H1 (cell line): ENCODE measurements at places on chromosomes 7 and 10. TPM values are rescaled to one million over a fixed set of nuclear protein-coding genes. Genes with fewer than 3 reads are reported as not detected.
A peak's percentile ranks its signal among the peaks of the same experiment; 100 is the strongest.

- peaks cover 11% of the 10 kb centered on the region for H3K4me1 ChIP-seq
- H3K27ac ChIP-seq = no peak overlapping the region
- no peak for DNase-seq
- H3K36me3 ChIP-seq = no peaks in the 10 kb centered on the region
- no peaks in the 10 kb centered on the region for H3K27me3 ChIP-seq
Observed at GRCh38 chr7:129845972-129846327, 106.8 kb downstream of the UBE2H start.

DNA sequence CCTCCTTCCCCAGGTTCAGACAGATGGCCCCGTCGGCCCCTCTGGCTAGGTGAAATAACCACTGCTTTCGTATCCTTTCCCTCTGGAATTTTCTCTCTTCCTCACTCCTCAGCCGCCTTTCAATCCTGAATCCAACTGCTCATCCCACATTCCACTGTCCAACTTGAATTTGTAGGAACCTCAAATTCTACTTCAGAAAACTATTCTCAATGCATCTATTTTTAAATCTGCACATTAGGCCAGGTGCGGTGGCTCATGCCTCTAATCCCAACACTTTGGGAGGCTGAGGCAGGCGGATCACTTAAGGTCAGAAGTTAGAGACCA lies 78.9 kb downstream of the ITIH5 start:
- H3K27ac ChIP-seq = no peak overlapping the region
- H3K4me1 ChIP-seq = no peaks in the 10 kb centered on the region
- no peak for DNase-seq
- no peaks in the 10 kb centered on the region for H3K27me3 ChIP-seq
- no peaks in the 10 kb centered on the region for H3K36me3 ChIP-seq
- H3K4me3 ChIP-seq = no peak overlapping the region

Gene SPAG6
- 0.34 TPM in 1 of 2 replicates, not detected in the other for total RNA-seq

Gene SPDYE8
- not detected in 2 replicates for total RNA-seq

DNA sequence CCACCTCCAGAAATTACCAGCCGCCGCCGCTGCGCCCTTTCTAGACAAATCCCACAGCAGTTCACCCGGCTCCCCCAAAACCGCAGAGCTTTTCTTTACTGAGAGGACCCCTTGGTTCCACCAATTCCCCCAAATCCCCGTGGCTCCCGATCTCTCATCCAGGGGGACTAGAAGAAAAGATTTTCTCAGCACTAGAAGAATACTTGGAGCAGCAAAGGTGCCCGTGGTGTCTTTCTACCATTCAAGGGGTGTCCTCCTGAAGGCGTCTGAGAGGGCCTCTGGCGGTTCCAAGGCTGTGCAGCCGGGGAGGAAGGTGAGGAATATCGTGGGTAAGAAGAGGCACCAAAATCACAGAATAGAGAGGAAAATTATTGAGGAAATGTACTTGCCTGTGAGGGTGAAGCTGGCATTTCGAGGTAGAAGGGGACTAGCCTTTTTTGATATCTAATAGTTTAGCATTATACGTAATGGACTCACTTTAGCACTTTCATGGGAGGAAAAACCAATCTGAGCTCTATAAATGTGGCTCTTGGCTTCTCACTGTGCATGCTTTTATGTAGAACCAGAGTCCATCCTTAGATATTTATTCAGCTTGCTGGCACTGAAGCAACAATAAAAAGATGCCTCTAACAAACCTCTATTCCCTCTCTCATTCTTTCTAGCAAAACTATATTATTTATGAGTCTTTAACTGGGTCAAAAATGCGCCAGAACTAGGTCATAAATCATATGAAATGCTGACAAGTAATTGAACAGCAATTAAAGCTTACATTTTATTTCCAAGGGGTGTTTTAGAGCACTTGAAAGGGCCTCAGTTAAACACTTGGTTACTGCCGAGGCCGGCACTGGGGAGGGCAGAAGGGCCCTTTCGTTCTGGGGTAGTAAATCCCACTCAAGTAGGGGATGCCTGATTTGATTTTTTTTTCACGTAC lies 13.8 kb upstream of the HOXA2 start:
- H3K36me3 ChIP-seq = no peaks in the 10 kb centered on the region
- H3K27me3 ChIP-seq = peaks cover 98% of the 10 kb centered on the region
- peak; percentile 45 for DNase-seq
- no peak overlapping the region for H3K4me3 ChIP-seq

DNA sequence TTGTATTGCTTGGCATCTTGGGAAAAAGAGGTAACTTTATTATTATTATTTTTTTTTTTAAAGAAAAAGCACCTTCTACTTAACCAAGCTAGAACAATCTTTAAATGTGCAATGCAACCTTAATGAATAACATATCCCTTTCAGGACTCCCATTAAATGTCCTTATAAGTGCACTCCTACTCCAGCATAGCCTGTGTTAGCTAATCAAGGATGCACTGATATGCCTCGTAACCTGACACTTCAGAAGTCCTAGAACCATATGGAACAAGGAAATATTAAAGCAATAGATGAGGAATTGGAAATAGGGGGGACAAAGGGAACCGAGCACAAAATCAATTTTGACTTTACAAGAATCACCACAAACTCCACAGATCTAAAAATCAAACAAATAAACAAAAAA lies 522.4 kb downstream of the PARD3 start:
- no peak overlapping the region for H3K4me3 ChIP-seq
- no peaks in the 10 kb centered on the region for H3K36me3 ChIP-seq
- peaks cover 13% of the 10 kb centered on the region for H3K4me1 ChIP-seq
- no peak for DNase-seq

- no peaks in the 10 kb centered on the region for H3K27me3 ChIP-seq
- no peak overlapping the region for H3K27ac ChIP-seq
- H3K36me3 ChIP-seq = no peaks in the 10 kb centered on the region
- no peak for DNase-seq
Observed at GRCh38 chr7:156568258-156568657, 72.3 kb upstream of the RNF32 start.

- H3K4me1 ChIP-seq = peaks cover 13% of the 10 kb centered on the region
- H3K27ac ChIP-seq = no peak overlapping the region
- no peaks in the 10 kb centered on the region for H3K27me3 ChIP-seq
- H3K36me3 ChIP-seq = no peaks in the 10 kb centered on the region
- no peak for DNase-seq
Observed at GRCh38 chr7:73705551-73705920, 13.9 kb downstream of the STX1A start.

- H3K36me3 ChIP-seq = no peaks in the 10 kb centered on the region
- H3K4me1 ChIP-seq = no peaks in the 10 kb centered on the region; the same call in 1 of the 2 replicates
- DNase-seq = no peak
- H3K4me3 ChIP-seq = no peak overlapping the region
Observed at GRCh38 chr7:155576416-155576815, 30.1 kb upstream of the CNPY1 start.

DNA sequence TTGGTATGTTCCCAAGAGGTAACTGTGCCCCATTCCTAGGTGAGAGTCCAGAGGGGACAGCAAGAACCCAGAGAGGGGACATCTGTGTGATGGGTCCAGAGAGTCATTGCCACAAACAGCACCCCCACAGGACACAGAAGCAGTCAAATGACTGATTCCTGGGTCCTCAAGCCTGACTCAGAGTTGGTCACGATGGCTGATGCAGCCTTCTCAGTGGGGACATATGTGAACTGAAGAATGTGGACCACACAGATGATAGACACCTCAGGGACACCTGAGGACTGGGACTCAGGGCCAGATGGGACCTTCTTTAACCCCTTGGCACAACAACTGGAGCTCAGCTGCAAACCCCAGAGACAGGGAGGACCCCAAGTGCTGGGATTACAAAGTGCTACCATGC lies 96.5 kb downstream of the STRA8 start:
- H3K36me3 ChIP-seq = no peaks in the 10 kb centered on the region
- no peak overlapping the region for H3K4me3 ChIP-seq
- no peak for DNase-seq
- 0 out of 2 replicates have a peak, but pooled peaks cover under 1% of the 10 kb centered on the region for H3K4me1 ChIP-seq
- no peak overlapping the region for H3K27ac ChIP-seq
- no peaks in the 10 kb centered on the region for H3K27me3 ChIP-seq

Gene CDK13
- total RNA-seq = 46.4 and 49.5 TPM in 2 replicates

- H3K27ac ChIP-seq = no peak overlapping the region
- peaks cover 6% of the 10 kb centered on the region for H3K4me1 ChIP-seq
- no peak overlapping the region for H3K4me3 ChIP-seq
- DNase-seq = no peak
Observed at GRCh38 chr7:105806592-105807447, 69.6 kb downstream of the ATXN7L1 start.

GRCh38 chr10:28307267-28307666 lies 4.4 kb upstream of the MPP7 start:
- no peak overlapping the region for H3K27ac ChIP-seq
- no peak for DNase-seq
- no peaks in the 10 kb centered on the region; the same call in 1 of the 2 replicates for H3K27me3 ChIP-seq
- H3K4me3 ChIP-seq = no peak overlapping the region
- no peaks in the 10 kb centered on the region for H3K36me3 ChIP-seq

Gene TMEM209
- 25.6 and 28.5 TPM in 2 replicates for total RNA-seq
